ENCODE measurements at places on chromosomes 5 and 9.

GRCh38 chr5:1901061-1901460 is 18.3 kb upstream of the IRX4 start:
- DNase-seq: no peak

- DNase-seq: no peak
Observed at GRCh38 chr9:121156263-121156731, 45.4 kb downstream of the RAB14 start.

DNA sequence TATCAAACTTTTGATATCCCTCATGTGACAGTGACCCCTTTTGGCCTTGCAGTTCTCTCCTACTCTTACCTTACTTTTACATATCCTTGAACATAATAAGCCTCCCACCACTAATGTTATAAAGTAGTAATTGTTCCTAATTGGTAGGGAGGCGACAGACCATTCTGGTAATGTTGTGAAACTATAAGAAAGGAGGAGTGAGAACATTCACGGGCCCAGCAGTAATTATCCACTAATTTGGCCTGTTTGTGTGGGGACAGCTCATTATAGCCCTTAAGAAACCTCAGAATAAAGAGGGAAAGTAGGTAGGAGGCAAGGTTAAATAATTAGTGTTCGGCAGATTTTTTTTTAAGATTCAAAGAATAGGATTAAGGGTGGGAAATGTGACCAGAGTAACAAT is 1046.5 kb upstream of the ARRDC3 start:
- no peak for DNase-seq

DNA sequence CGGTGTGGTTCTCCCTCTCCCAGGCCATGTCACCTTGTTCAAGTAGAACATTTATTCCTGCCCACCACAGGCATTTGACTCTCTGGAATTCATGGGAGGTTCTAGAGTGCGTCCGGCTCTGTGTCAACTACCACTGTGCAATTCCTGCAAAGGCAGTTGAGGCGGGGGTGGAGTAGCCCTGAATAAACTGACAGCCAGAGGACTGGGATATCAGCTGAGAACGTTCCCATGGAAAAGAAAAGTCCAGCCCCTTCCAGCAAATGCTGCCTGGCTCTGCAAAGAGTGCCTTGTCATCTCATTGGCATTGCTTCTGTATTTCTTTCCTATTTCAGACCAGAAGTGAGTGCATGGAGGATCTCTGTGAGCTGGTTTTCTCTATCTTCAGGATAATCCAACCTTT is 18.9 kb upstream of the MEGF9 start:
- DNase-seq: no peak

- no peak for DNase-seq
Observed at GRCh38 chr9:134943836-134944235, 26.1 kb upstream of the FCN1 start.

DNA sequence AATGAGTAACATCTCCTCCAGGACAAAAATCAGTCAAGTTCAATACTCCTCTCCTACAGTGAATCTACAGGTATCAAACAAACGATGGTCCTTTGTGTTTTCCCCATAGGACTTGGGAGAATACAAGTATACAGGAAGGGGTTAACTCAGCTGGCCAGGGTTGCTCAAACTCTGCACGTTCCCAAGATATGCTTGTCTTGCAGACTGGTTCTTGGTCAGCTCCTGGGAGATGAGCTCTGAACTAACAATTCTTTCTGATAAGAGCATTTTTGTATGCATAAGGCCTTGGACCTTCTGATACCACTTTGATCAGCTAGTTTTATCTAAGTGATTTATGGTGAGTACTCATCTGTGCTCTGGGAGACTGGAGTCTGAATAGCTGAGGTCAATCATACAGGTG is 42.1 kb downstream of the LOX start:
- DNase-seq: no peak

- no peak for DNase-seq
Observed at GRCh38 chr9:108410161-108410560, 445.6 kb downstream of the ACTL7B start.

GRCh38 chr5:17096952-17097695 is 120.3 kb upstream of the BASP1 start:
- DNase-seq: no peak

DNA sequence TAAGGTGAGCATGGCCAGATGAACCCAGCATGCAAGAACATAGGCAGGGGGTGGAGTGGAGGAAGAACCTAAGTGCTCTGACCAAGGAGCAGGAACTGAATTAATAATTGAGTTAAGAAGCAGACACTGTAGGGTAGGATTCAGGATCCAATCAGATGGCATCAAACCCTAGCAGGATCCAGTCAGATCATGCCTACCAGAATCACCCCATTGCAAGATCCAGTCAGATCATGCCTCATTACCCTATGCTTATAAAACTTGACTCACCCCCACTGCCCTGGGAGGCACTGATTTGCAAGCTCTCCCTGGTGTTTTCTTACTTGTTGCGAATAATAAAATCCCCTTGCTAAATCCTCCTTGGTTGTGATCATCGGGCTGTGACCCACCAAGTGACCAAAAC is 19.7 kb downstream of the TUSC1 start:
- no peak for DNase-seq

GRCh38 chr9:13278368-13279246 is 885 bp downstream of the MPDZ start:
- DNase-seq: no peak

GRCh38 chr5:173767574-173768266 is 120.4 kb upstream of the CPEB4 start:
- no peak for DNase-seq

DNA sequence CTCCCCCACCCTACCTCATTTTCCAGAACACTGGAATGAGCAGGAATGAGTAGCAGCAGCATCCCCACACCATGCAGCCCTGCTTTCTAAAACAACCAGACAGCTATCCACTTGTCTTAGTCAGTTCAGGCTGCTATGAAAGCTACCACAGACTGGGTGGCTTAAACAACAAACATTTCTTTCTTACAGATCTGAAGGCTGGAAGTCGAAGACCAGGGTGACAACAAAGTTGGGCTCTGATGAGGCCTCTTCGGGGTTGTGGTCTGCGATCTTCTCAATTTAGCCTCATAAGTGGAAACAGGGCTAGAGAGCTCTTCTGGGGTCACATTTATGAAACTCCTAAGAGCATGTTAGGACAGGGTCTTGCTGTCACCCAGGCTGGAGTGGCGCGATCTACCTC is 38.9 kb downstream of the LPAR1 start:
- DNase-seq: no peak

DNA sequence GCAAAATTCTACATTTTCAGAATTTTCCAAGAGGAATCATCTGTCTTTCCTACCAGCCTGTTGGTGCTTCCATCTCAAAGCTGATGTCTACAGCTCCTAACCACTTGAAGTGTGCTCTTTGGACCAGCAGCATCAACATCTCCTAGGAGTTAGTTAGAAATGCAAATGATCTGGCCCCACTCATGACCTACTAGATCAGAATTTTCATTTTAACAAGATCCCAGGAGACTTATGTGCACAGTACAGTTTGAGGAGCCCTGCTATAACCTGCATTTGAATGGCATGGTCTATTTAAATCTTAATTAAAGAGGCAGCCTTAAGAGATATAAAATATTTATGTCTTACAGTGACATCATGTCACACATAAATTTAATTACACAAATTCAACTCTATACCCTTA is 33.8 kb downstream of the ITK start:
- no peak for DNase-seq

GRCh38 chr5:166342402-166342801 is 1949.0 kb upstream of the WWC1 start:
- no peak for DNase-seq

DNA sequence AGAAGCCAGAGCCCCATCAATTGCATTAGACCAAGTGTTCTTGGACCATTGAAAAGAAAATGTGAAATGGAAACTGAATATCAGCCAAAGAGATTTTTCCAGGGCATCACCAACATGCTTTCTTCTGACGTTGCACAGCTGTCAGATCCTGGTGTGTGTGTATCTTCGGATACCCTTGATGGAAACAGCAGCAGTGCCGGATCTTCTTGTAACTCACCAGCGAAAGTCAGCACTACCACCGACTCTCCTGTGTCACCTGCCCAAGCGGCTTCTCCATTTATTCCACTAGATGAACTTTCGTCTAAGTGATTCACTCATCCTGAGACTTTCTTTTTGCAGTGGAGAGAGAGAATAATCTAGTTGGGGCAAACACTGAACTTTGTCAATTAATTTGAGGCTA is 75.7 kb downstream of the PIP5K1B start:
- peak; percentile 9 for DNase-seq

DNA sequence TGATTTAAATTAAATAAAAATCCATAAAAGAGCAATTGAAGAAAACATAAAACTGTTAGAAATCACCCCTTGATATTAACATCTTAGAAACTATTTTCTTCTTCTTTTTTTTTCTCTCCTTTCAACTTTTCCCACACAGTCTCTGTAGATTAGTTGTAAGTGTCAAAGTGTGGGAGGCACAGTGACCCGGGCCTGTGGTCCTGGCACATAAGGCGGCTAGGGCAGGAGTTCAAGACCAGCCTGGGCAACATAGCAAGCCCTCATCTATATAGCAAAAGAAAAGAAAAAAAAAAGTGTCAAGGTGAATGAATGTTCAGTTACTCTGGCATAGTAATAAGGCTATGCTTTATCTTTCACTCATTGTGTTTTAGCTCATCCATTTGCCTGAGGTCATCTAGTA is 14.2 kb downstream of the RORB start:
- no peak for DNase-seq

DNA sequence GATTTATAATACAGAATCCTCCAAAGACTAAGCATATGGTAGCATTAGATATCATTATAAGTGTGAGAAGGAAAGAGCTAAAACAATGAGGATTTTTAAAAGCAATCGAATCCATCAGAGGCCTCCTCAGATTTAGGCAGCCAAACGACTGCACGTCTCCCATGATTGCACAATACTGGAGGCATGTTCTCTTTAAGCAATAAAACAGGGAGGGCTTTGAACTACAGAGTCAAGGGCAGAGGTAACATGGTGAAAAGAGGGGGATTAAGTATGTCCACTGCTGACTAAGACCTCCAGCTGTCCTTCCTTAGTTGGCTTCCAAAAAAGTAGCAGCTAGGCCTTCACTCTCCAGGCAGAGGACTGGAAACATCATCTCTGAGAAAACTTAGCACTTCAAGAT is 298.7 kb upstream of the RGMB start:
- DNase-seq: no peak

DNA sequence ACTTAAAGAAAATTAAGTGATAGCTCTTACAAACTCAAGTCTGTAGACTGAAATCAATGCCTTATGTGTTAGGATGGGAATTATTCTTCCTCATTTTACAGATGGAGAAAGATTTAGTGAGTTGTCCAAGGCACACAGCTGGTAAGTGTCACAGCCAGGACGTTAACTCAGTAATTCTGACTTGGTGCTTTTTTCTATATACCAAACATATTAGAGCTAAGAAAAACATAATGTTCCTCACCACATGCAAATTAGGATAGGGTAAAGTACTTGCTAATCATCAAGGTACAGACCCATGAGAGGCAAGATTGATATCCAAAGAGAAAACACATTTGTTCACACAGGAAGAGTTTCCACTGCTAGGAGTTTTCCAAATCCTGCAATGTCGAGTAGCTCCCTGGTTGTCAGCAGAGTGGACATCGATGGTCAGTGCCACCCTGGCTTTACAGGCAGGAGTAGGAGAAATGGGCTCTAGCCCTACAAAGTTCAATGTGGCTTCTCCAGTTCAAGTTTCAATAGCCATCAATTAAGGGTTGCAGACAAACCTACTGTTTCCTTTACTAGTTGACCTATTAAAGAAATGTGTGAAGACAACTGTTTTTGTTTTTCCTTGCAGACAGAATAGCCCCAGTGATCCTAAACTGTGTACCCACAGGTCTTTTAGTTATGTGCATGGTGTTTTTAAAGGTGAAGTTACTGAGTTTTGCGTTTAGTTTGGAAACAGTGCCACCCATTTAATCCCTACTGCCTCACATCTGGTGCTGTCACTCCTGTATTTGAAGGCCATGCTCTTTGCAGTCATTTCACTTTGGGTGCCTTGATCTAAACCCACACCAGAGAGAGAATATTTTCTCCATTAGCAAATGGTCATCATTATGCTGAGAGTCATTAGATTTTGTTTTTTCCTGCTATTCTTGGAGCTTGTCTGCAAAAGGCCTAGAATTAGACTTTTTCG is 460.8 kb upstream of the SMARCA2 start:
- DNase-seq: no peak

- no peak for DNase-seq
Observed at GRCh38 chr5:98415663-98416062, 357.8 kb upstream of the RGMB start.

DNA sequence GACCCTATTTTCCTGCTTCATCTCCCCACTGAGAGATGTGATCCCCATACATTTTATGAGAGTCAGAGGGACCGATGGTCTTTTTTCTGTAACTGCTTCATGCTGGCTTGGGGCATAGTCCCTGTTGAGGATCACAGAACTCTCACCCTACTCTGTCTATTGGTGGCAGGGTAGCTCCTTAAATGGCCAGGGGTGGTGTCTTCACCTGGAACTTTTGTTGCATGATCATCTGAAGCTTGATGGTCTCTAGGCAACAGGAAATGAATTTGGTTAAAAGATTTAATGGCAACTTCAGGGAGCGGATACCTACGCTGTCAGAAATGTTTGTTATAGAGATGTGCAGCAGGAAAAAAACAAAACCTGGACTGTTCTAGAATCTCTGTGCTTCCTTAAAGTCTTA is 87.0 kb upstream of the GLIS3 start:
- DNase-seq: no peak

- DNase-seq: no peak
Observed at GRCh38 chr5:59487772-59488729, 405.5 kb downstream of the PDE4D start.

- no peak for DNase-seq
Observed at GRCh38 chr5:128093368-128093767, 9.8 kb downstream of the SLC12A2 start.

DNA sequence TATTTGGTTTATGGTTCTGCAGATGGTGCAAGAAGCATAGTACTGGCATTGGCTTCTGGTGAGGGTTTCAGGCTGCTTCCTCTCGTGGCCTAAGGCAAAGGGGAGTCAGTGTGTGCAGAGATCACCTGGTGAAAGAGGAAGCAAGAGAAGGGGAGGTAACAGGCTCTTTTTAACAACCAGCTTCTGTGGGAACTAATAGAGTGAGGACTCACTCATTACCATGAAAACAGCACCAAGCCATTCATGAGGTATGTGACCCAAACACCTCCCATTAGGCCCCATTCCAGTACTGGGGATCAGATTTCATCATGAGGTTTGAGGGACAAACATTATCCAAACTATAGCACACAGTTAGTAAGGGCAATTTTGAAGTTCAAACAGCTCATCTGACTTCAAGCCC is 263.5 kb downstream of the TMEM38B start:
- DNase-seq: no peak

- DNase-seq: no peak
Observed at GRCh38 chr5:54007827-54008777, 302.3 kb downstream of the ARL15 start.

DNA sequence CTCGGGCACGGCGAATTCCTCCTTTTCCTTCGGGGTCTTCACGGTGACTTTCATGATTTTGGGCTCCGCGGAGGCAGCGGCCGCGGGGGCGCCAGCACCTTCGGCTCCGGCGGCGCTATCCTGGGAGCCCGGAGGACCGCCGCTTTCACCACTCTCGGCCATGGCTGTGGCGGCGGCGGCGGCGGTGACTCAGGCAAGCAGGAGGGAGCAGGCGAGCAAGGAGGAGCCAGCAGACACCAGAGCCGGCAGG is 315 bp downstream of the UBQLN1 start:
- no peak for DNase-seq

- no peak for DNase-seq
Observed at GRCh38 chr9:7180247-7180646, 422.5 kb downstream of the KDM4C start.
